WTC11 (cell line): ENCODE measurements at places on chromosomes 3 and 15. TPM values are rescaled to one million over a fixed set of nuclear protein-coding genes. Genes with fewer than 3 reads are reported as not detected.

ENTPD3 gene
- 0.39 to 0.50 TPM (median 0.44 TPM) in 3 replicates for total RNA-seq

PAQR5 gene
- 9.4 to 11.5 TPM (median 11.4 TPM) in 3 replicates for total RNA-seq

SLC38A3 gene
- total RNA-seq: 0.90 to 1.6 TPM (median 1.3 TPM) in 3 replicates

GP9 gene
- not detected in 3 replicates for total RNA-seq

CP gene
- total RNA-seq: 1.1 to 1.9 TPM (median 1.5 TPM) in 3 replicates

AP3B2 gene
- total RNA-seq: 15.2 to 17.7 TPM (median 17.5 TPM) in 3 replicates

DNA sequence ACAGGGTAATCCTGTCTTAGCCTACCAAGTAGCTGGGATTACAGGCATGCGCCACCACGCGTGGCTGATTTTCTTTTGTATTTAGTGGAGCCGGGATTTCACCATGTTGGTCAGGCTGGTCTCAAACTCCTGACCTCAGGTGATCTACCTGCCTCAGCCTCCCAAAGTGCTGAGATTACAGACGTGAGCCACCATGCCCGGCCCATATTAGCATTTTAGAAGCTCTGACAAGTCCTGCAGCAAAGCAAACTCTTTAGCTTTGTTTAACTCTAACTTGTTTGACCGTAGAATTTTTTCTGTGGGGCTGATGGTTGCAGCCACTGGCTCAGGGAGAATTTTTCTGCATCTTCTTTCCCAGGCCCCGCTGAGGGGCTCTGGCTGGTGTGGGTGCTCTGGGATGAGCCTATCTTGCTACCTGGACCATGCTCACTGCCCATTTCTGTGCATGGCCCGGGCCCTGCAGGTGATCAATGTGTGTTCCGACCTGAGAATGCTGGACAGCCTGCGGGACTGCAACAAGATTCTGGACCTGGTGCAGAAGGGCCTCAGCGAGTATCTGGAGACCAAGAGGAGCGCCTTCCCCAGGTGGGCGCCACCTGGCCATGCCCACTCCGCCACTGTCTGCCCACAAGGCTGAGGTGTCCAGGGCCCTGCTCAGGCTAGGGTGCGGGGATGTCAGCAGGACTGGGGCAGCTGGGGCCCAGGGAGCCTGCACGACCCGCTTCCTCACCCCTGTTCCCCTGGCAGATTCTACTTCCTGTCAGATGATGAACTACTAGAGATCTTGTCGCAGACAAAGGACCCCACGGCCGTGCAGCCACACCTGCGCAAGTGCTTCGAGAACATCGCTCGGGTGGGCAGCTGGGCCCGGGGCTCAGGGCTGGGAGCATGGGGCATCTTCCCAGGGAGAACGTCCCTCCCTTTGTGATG is 41.3 kb downstream of the DNAH1 start:
- H3K27ac ChIP-seq: no peak overlapping the region
- no peaks in the 10 kb centered on the region for H3K4me1 ChIP-seq
- no peak for DNase-seq
- H3K36me3 ChIP-seq: no peaks in the 10 kb centered on the region
- H3K4me3 ChIP-seq: no peak overlapping the region

GRCh38 chr3:16186565-16186964 is 12.1 kb downstream of the GALNT15 start:
- H3K27ac ChIP-seq: no peak overlapping the region
- DNase-seq: no peak
- H3K4me1 ChIP-seq: no peaks in the 10 kb centered on the region; the same call in 1 of the 2 replicates
- no peaks in the 10 kb centered on the region for H3K36me3 ChIP-seq
- H3K27me3 ChIP-seq: peaks cover 4% of the 10 kb centered on the region

- no peaks in the 10 kb centered on the region for H3K36me3 ChIP-seq
- H3K4me3 ChIP-seq: no peak overlapping the region
- no peak for DNase-seq
- peaks cover 20% of the 10 kb centered on the region for H3K4me1 ChIP-seq
- no peak overlapping the region; the same call in 1 of the 2 replicates for H3K27ac ChIP-seq
Observed at GRCh38 chr15:51191072-51191670, 96.5 kb upstream of the TNFAIP8L3 start.

GRCh38 chr15:100783291-100783690 is 96.3 kb upstream of the ALDH1A3 start:
- peak; percentile 2 for DNase-seq
- no peaks in the 10 kb centered on the region; the same call in 1 of the 2 replicates for H3K27me3 ChIP-seq
- H3K36me3 ChIP-seq: no peaks in the 10 kb centered on the region; the same call in none of the 2 replicates
- H3K4me1 ChIP-seq: peaks cover 9% of the 10 kb centered on the region
- H3K27ac ChIP-seq: no peak overlapping the region
- no peak overlapping the region for H3K4me3 ChIP-seq

- H3K4me1 ChIP-seq: peaks cover 43% of the 10 kb centered on the region
- H3K36me3 ChIP-seq: no peaks in the 10 kb centered on the region
- H3K27me3 ChIP-seq: no peaks in the 10 kb centered on the region
- H3K4me3 ChIP-seq: no peak overlapping the region
Observed at GRCh38 chr3:117150628-117151027, 441.0 kb downstream of the TUSC7 start.

DNA sequence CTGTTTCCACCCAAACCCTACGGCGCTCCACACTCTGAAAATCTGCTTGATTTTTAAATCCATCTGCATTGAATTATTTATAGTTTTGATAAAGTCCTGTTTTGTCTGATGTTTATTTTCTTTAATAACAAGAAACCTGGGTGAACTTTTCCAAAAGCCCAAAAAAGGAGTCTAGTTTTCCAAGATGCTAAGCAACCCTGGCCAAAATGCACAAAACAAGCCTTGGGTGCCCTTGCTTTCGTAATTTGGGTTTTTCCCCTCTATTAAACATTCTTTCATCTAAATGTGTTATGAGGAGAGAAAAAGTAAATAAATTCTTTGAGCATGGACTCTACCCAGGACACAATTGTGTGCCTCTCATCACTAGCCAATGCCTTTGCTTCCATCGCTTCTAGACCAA is 468.9 kb downstream of the MCTP2 start:
- no peaks in the 10 kb centered on the region for H3K36me3 ChIP-seq
- DNase-seq: no peak
- no peak overlapping the region for H3K27ac ChIP-seq

DNA sequence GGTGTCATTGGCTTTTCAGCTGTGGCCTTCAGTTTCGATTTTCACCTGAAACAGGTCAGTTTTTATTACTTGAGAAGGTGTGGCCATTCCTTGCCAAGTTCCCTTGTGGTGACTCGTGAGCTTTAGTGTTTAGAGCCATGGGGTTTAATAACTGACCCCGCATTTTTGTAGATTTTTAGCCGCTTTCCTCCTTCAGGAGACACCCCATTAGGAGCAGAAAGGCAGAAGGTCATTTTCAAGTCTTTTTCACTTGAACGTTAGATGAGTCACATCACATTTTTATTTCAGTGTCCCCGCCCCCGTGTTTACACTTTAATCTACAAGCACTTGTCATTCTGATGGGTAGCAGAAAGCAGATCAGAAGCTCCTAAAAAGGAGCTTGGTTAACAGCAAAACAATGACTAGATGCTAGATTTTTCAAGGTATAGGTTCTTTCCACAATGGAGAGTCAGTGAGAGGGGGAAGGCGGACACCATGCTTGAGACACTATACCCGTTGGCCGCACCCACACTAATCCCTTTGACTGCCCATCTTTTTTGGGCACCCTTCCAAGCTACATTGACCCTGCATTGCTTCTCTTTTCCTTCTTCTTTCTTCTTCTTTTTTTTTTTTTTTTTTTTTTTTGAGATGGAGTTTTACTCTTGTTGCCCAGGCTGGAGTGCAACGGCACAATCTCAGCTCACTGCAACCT is 132.7 kb downstream of the GHSR start:
- DNase-seq: no peak
- no peak overlapping the region for H3K4me3 ChIP-seq
- H3K36me3 ChIP-seq: peaks cover 46% of the 10 kb centered on the region
- H3K27me3 ChIP-seq: no peaks in the 10 kb centered on the region
- H3K27ac ChIP-seq: no peak overlapping the region
- peaks cover 33% of the 10 kb centered on the region for H3K4me1 ChIP-seq

DNA sequence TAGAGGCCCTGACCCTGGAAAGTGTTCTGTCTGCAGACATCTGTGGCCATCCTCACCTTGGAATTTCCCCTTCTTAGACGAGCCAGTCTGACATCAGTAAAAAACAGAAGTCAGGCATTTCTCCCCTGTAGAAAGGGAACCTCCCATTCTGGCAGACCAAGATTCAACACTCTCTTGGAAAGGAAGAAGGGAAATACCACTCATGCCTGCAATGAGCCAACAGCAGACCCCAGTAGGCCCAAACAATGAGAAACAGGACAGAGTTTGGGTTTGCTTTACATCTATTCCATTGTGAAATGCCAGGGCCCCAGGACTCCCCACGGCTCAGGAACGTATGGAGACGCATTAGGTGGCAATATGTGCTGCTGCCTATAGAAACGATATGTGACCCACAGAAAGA is 264.0 kb upstream of the NSMCE3 start:
- no peak overlapping the region for H3K4me3 ChIP-seq
- H3K4me1 ChIP-seq: peaks cover 45% of the 10 kb centered on the region
- H3K27me3 ChIP-seq: no peaks in the 10 kb centered on the region
- DNase-seq: peak; percentile 26

- peaks cover 4% of the 10 kb centered on the region; the same call in 1 of the 2 replicates for H3K4me1 ChIP-seq
- H3K27me3 ChIP-seq: no peaks in the 10 kb centered on the region
- no peak overlapping the region for H3K4me3 ChIP-seq
- no peak for DNase-seq
- H3K36me3 ChIP-seq: no peaks in the 10 kb centered on the region
- no peak overlapping the region for H3K27ac ChIP-seq
Observed at GRCh38 chr3:8359133-8359532, 142.5 kb upstream of the LMCD1 start.

GRCh38 chr3:32405155-32405554 is 13.5 kb downstream of the CMTM7 start:
- H3K4me1 ChIP-seq: peaks cover 53% of the 10 kb centered on the region
- H3K27me3 ChIP-seq: no peaks in the 10 kb centered on the region
- H3K36me3 ChIP-seq: peaks cover 11% of the 10 kb centered on the region
- no peak overlapping the region for H3K4me3 ChIP-seq
- no peak for DNase-seq

DNA sequence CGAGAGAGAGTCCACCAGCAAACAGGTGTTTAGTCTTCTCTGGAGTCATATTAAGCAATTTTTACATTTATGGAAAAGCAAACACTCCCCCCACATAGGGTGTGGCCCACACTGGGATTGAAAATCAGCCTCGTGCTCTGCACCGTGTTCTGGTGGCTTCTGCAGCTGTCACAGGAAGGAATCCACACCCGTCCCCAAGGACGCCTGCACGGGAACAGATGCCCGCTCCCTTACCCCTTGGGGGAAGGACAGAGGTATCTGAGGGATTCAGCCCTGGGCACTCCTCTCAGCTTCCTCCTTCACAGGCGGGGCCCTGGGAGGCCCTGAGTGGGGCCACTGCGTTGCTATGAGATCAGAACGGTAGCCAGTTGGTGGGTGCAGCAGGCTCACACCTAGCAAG is 27.8 kb downstream of the LIPC start:
- H3K27me3 ChIP-seq: no peaks in the 10 kb centered on the region
- no peak for DNase-seq
- H3K4me1 ChIP-seq: peaks cover 2% of the 10 kb centered on the region; the same call in 1 of the 2 replicates

DNA sequence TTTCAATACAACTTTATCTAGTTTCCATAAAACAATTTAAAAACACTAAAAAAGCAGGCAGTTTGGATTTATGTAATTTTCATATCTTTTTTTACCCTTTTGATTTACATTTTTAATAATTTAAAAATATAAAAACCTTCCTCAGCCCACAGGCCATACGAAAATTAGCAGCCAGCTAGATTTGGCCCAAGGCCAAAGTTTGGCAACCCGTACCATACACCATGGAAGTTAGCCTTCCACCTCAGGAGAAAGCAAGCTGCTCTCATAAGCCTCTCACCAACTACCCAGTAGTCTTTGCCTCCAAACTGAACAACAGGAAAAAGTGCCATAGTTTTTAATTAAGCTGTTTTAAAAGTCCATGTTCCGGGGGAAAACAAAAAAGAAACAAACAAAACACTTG is 107.3 kb upstream of the TRIM42 start:
- no peaks in the 10 kb centered on the region; the same call in 1 of the 2 replicates for H3K27me3 ChIP-seq
- no peaks in the 10 kb centered on the region for H3K36me3 ChIP-seq
- DNase-seq: no peak

DNA sequence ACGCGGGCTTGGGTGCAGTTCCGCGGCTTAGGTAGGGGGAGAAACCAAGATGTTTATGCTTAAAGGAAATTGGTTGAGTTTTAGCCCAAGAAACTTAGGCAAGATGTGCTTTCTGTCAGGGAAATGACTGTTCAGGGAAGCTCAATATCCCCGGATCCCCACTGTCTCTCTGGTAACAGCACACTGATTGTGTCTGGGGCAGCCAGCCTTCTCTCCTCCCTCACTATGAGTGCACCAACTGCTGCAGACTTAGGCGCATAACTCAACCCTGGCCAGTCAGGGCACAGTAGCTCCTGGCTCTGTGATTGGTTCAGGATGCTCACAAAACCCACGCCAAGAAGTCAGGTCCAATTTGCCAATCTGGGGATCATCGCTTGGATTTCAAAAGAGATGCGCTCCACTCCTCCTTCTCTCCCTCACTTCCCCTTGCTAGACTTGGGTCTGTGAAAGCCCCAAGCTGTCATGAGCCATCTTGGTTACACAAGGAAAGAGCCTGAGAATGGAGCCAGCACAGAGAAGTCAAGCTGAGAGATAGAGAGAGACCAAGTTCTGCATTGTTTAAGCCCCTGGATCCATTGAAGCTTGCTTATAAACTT is 42.5 kb upstream of the CACNA2D3 start:
- H3K27me3 ChIP-seq: peaks cover 10% of the 10 kb centered on the region
- peak overlapping the region; percentile 15 for H3K4me3 ChIP-seq
- peaks cover 54% of the 10 kb centered on the region for H3K4me1 ChIP-seq
- 0 out of 2 replicates have a peak, but pooled peaks cover 2% of the 10 kb centered on the region for H3K36me3 ChIP-seq

DNA sequence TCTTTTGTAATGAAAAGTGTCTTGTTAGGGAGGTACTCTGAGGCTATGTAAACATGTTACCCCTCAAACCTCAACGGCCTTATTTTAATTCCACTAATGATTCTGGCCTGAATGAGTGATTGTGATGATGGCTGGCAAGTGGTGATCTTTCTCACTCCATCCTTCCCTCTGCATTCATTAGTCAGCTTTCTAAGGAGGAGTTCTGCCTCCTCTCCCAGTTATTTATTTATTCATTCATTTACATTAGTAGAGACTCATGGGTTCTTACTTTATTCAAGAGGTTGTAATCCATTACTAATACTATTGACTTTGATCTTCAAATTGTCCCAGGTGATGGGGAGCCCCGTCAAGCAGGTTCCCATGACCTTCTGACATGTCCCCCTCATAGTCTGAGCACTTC is 35.3 kb downstream of the GNB5 start:
- H3K27me3 ChIP-seq: no peaks in the 10 kb centered on the region
- no peak overlapping the region for H3K4me3 ChIP-seq
- H3K36me3 ChIP-seq: peaks cover 17% of the 10 kb centered on the region
- H3K27ac ChIP-seq: no peak overlapping the region
- no peaks in the 10 kb centered on the region for H3K4me1 ChIP-seq
- DNase-seq: no peak

DNA sequence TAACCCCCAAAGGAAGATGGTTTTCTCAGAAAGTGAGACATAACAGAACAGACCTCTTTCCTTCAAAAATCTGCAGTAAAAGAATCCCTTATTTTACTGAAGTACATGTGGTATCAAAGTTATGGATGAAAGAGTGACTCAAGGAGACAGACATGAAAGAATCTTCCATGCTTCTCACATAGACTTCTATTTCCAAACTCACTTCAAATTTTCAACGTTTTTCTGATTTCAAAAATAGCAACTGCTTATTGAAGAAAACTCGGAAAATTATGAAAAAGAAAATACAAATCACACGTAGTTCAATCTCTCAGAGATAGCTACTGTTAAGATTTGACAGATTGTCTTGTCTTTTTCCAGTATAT is 39.8 kb upstream of the TRA2B start:
- no peak overlapping the region for H3K4me3 ChIP-seq
- no peaks in the 10 kb centered on the region for H3K27me3 ChIP-seq
- no peaks in the 10 kb centered on the region for H3K4me1 ChIP-seq
- no peaks in the 10 kb centered on the region for H3K36me3 ChIP-seq

- no peaks in the 10 kb centered on the region for H3K36me3 ChIP-seq
- peak; percentile 29 for DNase-seq
Observed at GRCh38 chr3:28915741-28916500, 364.9 kb upstream of the RBMS3 start.
